NCI-H1930 (cell line): ENCODE measurements at places on chromosomes 5 and 9.

DNA sequence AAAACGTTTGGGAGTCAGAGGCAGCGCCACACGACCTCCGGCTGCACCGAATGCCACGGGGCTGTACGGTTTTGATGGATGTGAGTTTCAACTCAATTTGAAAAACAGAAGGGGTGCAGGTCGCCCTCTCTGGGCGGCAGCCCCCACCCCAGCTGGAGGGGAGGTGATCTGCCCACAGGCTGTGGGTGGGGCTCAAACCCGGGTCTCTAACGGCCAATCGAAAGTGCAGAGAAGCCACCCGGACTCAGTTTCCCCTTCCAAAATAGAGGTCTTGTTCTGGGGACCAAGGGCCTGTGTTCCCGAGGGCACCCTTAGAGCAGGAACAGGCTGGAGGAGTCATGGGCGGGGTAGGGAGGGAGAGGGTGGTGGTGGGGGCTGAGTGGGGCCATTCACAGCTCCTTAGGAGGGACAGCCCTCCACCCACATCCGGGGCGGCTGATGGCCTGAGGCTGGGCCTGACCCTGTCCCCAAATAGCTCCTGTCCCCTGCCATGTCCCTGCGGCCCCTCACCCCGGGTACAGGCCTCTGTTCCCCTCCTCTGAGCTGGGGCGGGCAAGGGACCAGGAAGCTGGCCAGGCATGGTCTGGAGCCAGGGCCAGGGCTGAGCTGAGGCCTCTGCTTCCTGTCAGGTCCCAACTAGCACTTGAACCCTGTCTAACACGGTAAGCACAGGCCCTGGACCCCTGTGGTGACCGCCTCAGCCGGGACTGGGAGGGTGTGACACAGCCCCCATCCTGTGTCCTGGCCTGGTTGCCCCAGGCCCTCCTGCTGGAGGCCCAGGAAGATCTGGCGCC lies 22.6 kb upstream of the NOTCH1 start:
- DNase-seq: no peak

- DNase-seq: no peak
Measured at GRCh38 chr9:18250053-18250452, 223.9 kb upstream of the ADAMTSL1 start.

- no peak for DNase-seq
Measured at GRCh38 chr5:93417490-93417889, 163.5 kb downstream of the NR2F1-AS1 start.

- DNase-seq: no peak
Measured at GRCh38 chr5:142857405-142857804, 87.2 kb downstream of the ARHGAP26 start.

DNA sequence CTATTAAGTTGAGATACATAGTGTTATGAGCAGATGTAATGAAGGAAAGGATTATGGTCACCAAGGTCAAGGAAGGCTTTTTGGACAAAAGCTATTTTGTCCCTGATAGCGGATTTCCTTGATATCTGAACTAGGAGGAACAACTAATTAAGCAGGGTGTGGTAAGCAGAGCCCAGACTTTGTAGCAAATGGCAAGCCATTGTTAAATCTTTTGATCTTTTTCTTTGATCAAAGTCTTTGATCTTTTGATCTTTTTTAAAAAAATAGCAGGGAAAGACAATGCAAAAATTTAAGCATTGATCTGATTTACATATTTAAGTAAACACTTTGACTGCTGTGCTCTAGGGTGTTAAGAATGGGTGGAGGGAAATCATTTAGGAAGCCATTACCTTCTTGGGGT lies 1242.0 kb downstream of the MAT2B start:
- no peak for DNase-seq

DNA sequence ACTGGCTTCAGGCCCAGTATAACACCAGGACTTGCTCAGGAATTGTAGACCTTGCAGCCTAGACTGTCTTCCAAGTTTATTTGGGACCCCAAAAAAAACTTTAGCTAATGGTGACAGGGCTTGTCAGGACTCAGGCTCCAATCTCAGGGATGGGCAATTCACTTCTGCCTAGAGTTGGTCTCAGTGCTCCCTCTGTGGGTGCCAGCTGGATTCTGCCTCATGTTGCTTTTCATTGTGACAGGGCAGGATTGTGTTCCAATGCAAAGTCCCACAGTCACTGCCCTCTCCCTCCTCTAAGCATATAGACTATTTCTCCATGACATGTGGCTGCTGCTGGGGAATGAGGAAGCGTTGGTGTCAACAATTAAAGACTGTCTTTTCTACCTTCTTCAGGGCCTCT lies 174.7 kb downstream of the CYLC2 start:
- no peak for DNase-seq

- no peak for DNase-seq
Measured at GRCh38 chr9:105262497-105262896, 18.0 kb downstream of the SLC44A1 start.

DNA sequence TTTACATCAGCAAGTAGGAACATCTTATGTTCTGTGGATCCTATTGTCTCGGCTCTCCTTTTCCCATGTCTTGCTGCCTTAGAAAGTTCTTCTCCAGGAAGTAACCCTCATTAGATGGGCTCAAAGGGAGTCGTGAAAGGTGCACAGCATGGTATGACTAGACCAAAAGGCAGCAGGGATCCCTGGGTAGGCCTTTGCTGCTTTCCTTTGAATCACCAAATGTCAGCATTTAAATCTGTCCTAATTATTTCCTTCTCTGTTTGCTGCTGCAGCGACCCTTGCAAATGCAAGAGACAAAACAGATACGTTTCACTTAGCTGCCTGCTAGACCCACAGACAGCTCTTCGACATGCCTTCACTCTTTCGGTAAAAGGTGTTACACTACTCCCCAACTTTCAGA lies 218.4 kb downstream of the ACTL7B start:
- DNase-seq: no peak

DNA sequence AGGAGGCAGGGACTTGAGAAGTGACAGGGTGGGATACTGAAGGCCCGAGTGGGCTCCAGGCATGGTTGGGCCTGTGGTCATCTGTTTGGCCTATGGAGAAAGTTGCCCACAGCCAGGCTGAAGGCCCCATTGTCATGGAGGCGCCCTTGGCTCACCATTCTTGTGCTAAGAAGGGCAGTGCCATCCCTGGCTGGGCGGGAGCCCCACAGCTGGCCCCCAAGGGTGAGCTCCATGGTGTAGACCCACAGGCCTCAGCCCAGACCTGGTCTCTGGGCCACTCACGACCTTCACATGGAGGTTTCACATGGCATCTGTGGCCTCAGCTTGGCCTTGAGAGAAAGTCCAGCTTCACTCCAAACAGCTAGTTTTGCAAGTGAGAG lies 34.3 kb upstream of the PRDM12 start:
- DNase-seq: no peak

- DNase-seq: no peak
Measured at GRCh38 chr5:151094030-151094851, 13.4 kb upstream of the TNIP1 start.

- no peak for DNase-seq
Measured at GRCh38 chr5:121384359-121384758, 467.3 kb upstream of the FTMT start.

DNA sequence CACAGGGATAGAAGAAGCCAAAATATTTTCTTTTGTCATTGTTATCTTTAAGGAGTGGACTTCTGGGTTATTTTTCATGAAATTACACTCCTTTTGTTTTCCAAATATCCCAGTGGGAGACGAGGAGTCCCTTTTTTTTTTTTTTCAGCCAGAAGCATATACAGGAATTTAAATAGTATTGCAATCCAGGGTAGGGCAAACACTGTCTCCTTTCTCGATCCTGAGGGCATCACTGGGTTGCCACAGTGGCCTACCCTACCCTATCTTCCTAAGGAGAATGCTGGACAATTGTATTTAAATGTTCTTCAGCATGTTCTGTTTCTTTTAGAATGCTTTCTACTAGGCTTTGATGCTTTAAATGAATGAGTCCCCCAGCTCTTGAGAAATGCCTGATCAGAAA lies 47.9 kb downstream of the LRRC70 start:
- DNase-seq: no peak

DNA sequence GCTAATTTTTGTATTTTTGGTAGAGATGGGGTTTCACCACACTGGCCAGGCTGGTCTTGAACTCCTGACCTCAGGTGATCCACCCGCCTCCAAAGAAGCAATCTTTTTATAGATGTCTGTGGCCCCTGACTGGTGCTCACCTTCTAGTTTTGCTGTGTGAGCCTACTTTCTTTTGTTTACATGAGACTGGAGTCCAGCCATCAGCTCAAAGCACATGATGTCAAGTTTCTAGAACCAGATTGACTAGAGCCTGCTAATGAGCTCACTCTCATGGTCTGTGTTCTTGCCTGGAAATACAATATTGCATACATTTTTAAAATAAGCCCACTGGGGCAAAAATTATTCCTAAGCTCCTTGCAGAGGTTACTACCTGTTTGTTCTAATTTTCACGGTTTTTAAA lies 102.9 kb upstream of the PIK3R1 start:
- no peak for DNase-seq

- DNase-seq: peak; percentile 22
Measured at GRCh38 chr9:83334320-83334719, 203.9 kb downstream of the FRMD3 start.

- no peak for DNase-seq
Measured at GRCh38 chr9:8871796-8872445, 1072.3 kb upstream of the DMAC1 start.

DNA sequence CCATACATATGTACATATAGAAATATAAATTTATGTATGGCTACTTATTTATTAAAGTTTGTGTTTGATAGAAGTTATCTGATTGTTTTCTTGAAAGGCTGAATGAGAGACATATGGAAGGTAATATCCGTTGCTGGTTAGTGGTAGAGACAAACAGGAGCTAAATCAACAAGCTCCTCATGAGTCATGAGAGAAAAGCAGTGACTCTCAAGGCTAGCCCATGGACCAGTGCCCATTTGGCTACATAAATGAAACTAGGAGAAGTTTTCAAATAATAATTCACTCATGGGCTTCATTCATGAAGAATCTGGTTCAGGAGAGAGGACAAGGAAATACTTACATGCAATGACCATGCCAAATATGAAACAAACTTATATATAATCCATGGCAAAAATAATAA lies 504.5 kb upstream of the ITGA1 start:
- no peak for DNase-seq

- DNase-seq: no peak
Measured at GRCh38 chr9:127866535-127866934, 10.9 kb downstream of the AK1 start.

DNA sequence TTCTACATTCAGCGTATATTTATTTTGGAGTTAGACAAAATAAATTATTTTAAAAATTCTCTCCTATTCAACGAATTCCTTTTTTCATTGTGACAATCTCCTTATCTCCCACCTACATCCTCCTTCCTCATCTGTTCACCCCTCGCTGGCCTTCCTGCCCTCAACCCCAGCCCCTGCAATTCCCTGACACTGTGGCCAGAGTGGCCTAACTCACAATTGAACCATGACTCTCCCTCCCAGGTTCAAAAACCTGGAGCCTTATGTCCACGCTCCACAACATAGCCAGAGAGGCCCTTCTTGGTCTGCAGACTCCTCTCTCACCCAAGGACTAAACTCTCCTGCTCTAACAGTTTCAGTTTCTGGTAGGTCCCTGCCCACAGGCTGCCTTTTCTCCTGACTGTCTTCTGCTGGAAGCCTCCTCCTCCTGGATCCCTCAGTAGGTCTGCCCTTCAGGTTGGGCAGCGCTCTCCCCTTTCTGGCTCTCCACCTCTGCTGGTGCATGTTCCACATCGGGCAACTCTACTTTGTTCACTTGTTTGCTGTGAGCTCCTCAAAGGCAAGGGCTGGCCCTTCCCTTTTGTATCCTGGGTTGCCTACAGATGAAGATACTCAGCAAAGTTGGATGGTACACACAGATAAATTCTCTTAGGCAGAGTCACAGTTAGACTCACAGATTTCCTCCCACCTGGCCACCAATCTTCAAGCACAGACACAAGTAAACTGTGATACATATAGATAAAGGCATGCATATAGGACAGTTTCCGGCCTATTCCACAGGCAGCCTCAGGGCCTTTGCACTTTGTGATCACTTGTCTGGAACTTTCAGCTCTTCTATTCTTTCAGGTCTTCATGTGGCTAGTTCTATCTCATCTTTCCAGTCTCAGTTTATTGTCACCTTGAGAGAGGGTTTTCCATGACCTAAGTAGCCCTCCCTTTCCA lies 19.8 kb upstream of the MYORG start:
- DNase-seq: no peak

- no peak for DNase-seq
Measured at GRCh38 chr9:28471261-28471660, 898.0 kb upstream of the C9orf72 start.

DNA sequence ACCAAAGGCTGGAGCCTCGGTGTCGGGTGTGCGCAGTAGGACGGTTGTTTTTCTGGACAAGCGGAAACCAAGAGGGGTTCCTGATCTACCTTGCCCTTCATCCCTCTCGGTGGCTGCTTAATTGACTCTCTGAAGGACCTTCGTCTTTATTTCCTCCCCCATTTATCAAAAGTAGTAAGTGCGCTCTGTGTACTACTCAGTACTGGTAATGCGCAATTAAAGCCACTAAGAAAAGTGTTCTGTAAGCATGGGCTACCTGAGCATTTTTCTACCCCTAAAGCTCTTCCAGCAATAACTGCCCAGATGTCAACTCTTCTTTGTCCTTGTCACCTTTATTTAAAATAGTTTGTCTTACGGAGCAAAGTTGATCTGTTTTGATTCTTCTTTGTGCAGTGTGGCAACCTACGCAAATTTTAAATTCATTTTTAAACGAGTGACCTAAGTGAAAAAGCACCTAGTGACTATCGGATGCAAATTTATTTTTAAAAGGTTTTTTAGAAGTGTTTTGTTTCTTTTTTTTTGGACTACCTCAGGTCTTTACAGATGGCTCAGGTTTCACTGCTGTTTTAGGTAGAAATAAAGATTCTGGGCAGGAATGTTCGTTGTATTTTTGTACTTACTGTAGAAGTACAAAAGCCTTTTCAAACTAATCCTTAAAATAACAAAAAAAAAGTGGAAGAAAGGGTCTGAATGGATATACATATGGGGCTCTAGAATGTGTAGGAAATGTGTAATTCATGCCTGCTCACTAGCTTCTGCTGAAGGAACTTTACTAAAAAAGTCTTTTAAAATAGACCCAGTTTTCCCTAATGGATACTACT lies 2.0 kb downstream of the JMY start:
- DNase-seq: no peak

DNA sequence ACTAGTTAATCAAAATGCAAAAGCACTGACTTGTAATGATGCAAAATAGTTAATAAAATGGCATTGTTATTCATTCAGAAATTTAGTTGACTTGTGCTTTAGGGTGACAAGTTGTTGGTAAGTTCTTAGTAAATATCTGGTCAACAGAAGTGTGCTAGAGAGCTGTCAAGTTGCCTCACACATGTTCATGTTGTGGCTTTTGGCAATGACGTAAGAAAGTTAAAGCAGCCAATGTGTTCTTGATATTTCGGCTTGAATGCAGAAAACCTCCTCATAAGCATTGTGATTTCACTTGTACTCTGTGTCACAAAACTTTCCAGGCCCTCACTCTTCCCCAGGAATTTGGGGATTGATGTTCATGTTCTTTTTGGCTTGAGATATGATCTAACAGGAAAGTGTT lies 626.7 kb downstream of the PRR16 start:
- no peak for DNase-seq
